Amniotic epithelial cell (primary cell): ENCODE measurements at places on chromosomes 13 and 19.
A peak's percentile ranks its signal among the peaks of the same experiment; 100 is the strongest.

- peak; percentile 68 for DNase-seq
Observed at GRCh38 chr13:43303033-43303729, 279.8 kb downstream of the DNAJC15 start.

DNA sequence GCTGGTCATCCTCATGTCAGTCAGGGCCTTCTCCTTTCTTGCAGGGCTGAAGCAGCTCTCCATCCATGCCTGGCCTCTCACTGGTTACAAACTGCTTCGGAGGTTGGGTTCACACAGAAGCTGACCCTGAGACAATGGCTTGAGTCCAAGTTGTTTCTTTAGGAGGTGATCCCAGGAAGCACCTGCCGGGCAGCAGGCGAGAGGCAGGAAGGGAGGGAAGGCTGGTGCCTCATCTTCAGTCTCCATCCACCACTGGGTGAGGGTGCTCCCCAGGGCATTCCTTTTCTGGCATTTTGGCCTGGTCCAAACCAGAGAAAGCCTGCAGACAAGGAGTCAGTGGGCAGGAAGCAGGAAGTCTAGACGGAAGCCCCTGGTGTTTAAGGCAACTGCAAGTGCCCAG is 17.6 kb upstream of the SPATA13 start:
- no peak for DNase-seq

DNA sequence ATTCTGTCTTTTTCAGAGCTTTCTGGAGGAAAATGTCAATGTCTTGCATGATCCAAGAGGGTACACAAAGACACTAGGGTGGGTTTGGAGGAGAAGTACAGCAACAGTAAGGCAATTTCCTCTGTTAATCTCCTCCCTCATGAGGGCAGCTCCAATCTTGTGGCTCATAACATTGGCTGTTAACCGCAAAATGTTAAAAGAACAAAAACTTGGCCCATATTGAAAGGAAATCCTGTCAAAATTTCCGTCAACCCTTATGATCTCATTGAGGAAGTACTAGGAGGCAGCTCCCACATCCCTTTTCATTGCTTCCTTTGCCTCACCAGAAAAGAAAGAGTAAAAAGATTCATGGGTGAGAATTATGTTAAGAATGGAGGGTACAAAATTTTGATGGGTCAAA is 11.6 kb downstream of the OXGR1 start:
- no peak for DNase-seq

- no peak for DNase-seq
Observed at GRCh38 chr19:32269831-32270230, 75.6 kb upstream of the ZNF507 start.

DNA sequence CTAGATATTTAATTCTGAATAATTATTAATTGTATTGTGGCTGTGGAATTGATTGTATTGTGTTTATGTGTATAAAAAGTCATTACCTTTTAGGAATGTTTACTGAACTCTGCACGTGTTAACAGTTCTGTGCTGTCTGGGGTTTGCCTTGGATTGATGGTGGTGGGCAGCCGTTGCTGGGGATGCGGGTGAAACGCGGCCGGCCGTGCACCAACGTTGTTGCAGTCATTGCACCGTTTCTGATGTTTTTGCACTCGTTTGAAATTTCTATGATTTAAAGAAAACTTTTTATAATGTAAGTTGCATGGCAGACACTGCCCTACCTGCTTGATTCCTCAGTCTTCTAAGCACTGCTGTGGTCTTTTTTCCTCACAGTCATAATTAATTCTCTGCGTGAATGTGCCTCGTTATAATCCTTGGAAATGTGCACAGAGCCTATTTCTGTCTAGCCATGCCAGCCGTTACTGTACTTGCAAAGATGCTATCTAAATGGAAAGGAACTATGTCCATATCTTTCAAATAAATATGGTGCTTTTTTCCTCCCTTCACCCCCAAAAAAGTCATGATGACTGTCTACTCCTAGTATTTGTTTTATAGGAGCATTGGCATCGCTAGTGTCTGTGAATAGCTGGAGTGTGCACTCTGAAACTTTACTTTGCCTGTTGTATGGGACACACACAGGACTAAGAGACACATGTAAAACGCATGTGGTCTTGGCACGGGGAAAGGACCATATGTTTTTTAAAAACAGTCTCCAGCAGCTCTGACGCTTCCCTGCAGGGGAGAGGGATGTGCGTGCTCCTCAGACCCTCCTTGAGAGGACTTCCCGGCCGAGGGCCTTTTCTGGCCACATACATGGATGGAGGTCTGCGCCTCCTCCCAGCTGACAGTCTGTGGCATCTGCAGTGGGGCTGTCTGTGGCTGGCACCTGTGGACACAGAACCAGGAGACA is 40.7 kb upstream of the MCF2L start:
- DNase-seq = no peak

DNA sequence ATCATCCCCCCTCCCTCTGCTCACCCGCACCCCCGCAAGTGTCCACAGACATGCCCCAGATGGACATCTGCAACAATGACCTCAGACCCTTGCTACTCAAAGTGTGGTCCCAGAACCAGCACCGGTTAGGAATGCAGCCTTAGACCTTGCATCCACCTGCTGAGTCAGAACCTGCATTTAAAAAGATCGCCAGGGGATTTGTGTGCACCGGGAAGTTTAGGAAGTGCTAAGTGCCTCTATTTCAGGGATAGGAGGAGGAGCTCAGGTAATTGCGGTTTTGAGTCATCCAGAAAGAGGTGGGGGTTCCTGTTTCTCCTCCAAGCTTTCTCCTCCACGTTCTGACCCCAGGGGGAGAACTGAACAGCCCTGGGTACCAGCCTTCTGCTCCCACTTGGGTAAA is 46.2 kb downstream of the CACNA1A start:
- no peak for DNase-seq

- DNase-seq = peak; percentile 95
Observed at GRCh38 chr19:19040417-19040816, 7.0 kb downstream of the ARMC6 start.

- peak; percentile 57 for DNase-seq
Observed at GRCh38 chr13:87536499-87536898, 134.7 kb upstream of the SLITRK5 start.

GRCh38 chr13:28204043-28204442 is 65.7 kb downstream of the PAN3 start:
- no peak for DNase-seq

DNA sequence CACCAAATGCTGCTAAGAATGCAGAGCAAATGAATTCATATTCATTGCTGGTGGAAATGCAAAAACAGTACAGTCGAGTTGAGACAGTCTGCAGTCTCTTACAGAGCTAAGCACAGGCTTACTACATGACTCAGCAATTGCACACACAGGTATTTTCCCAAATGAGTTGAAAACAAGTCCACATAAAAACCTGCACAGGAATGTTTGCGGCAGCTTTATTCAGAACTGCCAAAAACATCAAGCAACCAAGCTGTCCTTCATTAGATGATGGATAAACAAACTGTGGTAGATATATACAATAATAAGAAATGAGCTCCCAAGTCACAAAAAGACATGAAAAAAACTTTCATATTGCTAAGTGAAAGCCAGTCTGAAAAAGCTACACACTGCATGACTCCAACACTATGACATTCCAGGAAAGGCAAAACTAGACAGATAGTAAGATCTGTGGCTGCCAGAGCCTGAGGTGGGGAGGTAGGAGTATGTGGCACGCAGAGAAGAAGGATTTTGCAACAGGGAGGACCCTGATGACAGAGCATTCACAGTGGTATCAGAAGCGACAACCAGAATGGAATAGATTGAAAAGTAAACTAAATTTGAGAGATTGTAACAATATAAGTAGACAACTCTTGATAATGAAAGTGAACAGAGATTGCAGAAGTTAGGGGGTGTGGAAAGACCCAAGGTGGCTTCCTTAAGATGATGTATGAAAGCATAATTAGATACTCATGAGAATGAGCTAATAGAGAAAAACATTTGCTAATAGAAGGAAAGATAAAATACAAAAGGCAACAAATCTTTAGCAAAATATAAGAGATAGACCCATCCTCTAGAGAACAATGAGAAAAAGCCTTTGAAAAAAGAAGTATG is 52.7 kb downstream of the TSC22D1 start:
- DNase-seq = peak; percentile 87

- peak; percentile 94 for DNase-seq
Observed at GRCh38 chr13:104315606-104316005, 1249.4 kb upstream of the SLC10A2 start.

- DNase-seq = peak; percentile 62
Observed at GRCh38 chr13:46615888-46616531, 63.0 kb downstream of the LRCH1 start.

- no peak for DNase-seq
Observed at GRCh38 chr13:26601669-26602068, 44.2 kb downstream of the WASF3 start.

DNA sequence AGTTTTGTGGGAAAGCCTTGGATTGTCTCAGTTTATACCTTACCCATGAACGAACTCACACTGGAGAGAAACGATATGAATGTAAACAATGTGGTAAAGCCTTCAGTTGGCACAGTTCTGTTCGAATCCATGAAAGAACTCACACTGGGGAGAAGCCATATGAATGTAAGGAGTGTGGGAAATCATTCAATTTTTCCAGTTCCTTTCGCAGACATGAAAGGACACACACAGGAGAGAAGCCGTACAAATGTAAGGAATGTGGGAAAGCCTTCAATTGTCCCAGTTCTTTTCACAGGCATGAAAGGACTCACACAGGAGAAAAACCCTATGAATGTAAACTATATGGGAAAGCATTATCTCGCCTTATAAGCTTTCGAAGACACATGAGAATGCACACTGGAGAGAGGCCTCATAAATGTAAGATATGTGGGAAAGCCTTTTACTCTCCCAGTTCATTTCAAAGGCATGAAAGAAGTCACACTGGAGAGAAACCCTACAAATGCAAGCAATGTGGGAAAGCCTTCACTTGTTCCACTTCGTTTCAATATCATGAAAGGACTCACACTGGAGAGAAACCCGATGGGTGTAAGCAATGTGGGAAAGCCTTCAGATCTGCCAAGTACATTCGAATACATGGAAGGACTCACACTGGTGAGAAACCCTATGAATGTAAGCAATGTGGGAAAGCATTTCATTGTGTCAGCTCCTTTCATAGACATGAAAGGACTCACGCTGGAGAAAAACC is 7.5 kb upstream of the ZNF440 start:
- DNase-seq = peak; percentile 13

- DNase-seq = no peak
Observed at GRCh38 chr19:13783565-13784500, 9.6 kb downstream of the C19orf53 start.

DNA sequence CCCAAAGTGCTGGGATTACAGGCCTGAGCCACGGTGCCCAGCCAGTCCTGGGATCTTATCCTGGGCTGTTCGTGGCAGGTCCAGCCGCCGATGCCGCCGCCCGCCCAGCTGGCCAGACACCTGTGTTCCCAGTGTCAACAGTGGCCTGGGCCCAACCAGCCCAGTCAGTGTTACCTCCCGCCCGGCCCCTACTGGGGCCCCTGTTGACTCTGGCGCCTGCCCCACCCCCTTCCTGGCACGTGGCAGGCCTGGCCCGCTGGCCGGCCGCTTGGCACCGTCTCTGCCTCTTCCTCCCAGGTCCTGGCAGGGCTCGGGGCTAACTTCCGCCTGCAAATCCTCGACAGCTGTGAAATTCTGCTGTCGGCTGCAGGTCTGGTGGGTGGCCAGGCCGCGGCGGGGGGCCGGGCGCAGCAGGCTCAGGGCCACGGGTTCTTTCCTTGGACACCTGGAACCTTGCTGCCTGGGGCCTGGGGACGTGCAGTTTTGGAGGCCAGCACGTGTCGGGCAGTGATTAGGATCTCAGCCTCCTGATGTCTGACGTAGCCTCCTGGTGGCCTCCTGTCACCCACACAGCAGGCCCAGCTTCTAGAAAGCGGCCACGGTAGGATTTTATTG is 9.1 kb downstream of the ARID3A start:
- DNase-seq = peak; percentile 52

- DNase-seq = no peak
Observed at GRCh38 chr19:49132974-49133609, 13.7 kb downstream of the PPFIA3 start.

GRCh38 chr13:30448441-30448840 is 17.3 kb downstream of the HMGB1 start:
- no peak for DNase-seq

DNA sequence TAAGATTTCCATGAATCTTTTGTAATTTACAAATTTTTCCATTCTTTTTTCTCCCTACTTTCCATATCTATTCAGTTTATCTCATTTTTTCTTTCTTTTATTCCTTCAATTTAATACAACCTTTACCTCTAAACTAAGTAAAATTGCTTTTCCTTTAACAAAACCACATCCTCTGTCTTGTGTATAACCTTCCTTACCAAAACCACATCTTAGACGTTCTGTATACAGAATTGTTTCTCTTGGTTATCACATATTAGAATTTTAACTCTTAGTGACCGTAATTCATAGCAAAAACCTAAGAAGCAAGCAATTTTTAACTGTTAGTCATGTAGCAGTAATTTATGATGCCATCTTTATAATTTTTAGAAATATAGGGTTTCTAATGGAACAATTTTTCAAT is 15.0 kb downstream of the PPP5C start:
- DNase-seq = peak; percentile 47

DNA sequence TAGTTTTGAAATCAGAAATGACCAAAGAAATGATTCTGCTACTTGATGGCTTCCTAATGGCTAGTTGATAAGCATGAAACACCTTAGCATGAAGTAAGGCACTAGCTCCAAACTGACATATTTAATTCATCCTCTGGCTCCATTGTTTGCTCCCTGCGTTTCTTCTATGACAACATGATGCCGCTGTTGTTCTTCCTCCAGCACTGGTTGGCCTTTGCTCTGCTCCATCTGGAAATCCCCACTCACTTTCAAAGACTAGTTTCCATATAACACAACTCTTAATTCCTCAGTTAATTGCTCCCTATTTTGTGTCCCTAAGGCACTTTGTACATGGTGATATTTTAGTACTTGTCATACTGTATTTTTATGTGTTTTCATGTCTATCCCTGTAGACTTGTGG is 151.6 kb downstream of the GPC6 start:
- no peak for DNase-seq

DNA sequence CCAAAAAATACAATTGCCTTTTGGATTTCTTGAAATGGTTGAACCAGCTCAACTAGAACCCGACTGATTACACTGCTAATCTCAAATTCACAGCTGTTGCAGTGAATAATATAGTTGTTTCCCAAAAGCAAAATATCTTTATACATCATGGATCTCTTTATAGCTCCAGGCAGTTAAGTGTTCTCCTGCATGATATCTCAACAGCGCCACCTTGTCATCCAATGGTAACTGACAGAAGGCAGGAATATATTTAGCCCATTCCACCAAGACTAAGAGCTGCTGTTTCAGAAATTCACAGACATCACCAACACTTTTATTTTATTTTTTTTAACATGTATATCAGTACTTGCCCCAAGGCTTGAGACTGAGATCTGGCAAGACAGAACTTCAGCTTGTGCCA is 1141.0 kb upstream of the PRR20A start:
- DNase-seq = no peak

DNA sequence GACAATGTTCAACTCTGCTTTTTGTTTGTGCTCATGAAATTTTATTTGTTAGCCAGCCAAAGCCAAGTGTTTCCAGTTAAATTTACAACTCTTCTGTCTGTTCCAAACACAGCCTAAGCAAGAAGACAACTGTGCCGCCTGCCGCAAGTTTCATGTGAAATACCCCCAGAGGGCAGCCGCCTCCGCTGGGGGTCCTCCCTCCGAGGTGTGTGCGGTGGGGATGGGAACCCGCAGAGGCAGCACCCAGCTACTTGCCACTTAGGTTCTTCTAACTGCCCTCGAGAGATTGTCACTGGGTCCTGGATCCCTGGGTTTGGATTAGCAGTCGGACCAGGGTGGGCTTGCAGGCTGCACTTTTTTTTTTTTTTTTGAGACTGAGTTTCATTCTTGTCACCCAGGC is 28.5 kb downstream of the ATP11A start:
- no peak for DNase-seq
